IPS-NIHi11 (cell line): ENCODE measurements at places on chromosomes 3 and 15.
A peak's percentile ranks its signal among the peaks of the same experiment; 100 is the strongest.

DNA sequence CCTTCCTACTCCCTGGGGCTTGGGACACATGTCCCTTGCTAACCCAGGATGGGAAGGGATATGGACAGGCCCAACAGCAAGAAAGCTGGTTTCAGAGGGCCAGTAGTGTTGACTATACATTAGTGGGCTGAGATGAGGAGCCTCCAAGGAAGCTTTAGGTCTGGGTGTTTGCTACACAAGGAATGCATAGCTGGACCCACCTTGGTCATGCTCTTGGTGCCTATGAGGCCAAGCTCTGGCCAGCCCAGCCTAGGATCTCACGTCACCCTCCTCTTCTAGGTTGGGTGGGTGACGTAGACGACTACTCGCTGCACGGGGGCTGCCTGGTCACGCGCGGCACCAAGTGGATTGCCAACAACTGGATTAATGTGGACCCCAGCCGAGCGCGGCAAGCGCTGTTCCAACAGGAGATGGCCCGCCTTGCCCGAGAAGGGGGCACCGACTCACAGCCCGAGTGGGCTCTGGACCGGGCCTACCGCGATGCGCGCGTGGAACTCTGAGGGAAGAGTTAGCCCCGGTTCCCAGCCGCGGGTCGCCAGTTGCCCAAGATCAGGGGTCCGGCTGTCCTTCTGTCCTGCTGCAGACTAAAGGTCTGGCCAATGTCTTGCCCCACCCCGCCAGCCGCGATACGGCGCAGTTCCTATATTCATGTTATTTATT is 653 bp upstream of the WDR6 start:
- DNase-seq, result no peak

GRCh38 chr3:179299999-179300613 is 22.7 kb upstream of the ZNF639 start:
- DNase-seq, result no peak

DNA sequence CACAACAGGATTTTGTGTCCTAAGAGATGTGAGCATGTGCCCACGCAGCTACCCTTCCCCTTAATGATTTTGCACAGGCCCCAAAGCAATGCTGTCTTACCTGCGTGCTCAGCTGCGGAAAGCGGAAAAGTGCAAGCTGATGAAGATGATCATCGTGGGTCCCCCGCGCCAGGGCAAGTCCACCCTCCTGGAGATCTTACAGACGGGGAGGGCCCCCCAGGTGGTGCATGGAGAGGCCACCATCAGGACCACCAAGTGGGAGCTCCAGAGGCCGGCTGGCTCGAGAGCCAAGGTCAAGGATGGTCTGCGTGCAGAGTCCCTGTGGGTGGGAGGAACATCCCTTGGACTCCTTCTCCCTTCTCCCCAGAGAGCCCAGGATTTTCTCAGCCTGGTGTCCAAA is 103.1 kb downstream of the LRRK1 start:
- DNase-seq, result no peak

DNA sequence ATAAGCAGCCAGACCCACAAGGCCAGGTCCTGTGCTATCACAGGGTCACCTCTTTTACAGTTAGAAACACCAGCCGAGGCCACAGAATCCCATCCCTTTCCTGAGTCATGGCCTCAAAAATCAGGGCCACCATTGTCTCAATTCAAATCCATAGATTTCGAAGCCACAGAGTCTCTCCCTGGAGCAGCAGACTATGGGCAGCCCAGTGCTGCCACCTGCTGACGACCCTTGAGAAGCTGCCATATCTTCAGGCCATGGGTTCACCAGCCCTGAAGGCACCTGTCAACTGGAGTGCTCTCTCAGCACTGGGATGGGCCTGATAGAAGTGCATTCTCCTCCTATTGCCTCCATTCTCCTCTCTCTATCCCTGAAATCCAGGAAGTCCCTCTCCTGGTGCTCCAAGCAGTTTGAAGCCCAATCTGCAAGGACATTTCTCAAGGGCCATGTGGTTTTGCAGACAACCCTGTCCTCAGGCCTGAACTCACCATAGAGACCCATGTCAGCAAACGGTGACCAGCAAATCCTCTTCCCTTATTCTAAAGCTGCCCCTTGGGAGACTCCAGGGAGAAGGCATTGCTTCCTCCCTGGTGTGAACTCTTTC is 39.6 kb downstream of the TGM4 start:
- peak; percentile 92 for DNase-seq

- no peak for DNase-seq
Observed at GRCh38 chr15:41544650-41545015, 576 bp upstream of the RPAP1 start.

DNA sequence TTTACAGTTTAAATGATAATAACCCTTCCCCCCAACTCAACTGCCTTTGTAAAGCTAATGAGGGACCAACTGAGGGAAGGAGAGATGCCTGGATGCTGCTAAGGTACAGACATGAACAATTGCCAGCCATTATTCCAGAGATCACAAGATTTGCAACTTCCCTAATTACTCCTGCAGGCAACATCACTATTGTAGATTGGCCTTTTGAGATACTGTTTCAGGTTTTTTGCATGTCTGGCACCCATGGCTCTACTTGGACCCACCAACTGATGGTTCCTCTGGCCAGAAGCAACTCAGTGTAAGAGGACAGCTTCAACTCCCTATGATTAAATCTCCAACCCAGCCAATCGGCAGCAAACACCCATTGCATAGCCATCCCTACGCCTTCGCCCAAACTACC is 478.7 kb downstream of the FHIT start:
- DNase-seq, result peak; percentile 34

GRCh38 chr3:8574670-8575322 is 69.8 kb downstream of the SSUH2 start:
- DNase-seq, result no peak
